Activated T-cell treated with anti-CD3 and anti-CD28 coated beads, Interleukin-2, amount 50 U/mL, for 24 hours (primary cell): ENCODE measurements at places on chromosomes 2 and 18.

GRCh38 chr2:216698895-216699294 lies 3.5 kb upstream of the IGFBP5 start:
- DNase-seq = no peak

DNA sequence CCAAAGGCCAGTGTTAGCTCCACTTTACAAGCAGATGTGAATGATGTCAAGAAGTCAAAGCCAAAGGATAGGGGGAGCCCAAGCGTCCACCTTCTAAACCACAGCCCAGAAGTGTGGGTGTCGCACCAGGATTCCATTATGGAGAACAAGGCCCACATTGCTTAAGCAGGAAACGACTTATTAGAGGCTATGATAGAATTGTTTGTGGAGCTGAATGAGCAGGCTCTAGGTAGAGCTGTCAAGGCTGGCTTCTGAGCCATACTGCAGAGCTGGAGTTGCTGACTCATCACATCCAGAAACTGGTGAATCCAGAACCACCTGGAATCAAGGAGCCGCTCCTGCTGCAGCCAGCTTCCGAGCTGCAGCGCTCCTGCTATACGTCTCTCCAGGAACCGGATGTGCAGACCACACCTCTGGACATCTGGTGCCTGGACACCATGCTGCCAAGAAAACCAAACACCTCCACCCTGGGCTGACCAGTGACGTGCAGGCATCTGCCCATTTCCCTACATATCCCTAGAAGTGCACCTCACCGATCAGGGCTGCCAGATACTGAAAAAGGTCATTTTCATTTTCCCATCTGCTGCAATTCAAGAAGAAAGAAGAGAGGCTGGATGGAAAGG lies 6.2 kb upstream of the TWIST2 start:
- DNase-seq = no peak

- no peak for DNase-seq
Observed at GRCh38 chr2:9644603-9645002, 13.8 kb upstream of the YWHAQ start.

GRCh38 chr2:149765636-149766035 lies 178.1 kb upstream of the MMADHC start:
- DNase-seq = no peak
